ENCODE measurements at places on chromosomes 2 and 18.
A peak's percentile ranks its signal among the peaks of the same experiment; 100 is the strongest.

GRCh38 chr2:129458006-129458405 lies 521.5 kb upstream of the RAB6C start:
- no peak for DNase-seq

DNA sequence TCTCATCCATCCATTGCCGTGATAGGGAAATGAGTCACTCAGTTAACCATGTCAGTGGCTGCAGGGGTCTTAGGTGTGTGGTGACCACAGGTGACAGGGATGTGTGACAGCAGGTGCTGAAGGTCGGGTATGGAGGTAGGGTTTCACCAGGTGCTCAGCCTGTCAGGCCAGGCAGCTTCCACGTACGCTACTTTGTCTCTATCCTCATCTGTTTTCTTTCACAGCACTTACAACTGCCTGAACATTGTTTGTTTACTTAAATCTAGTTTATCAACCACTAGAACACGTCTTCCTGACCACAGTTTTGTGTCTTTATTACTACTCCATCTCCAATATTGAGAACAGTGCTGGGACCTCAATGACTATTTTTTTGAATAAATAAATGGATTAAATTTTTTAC lies 11.4 kb upstream of the UXS1 start:
- DNase-seq, result no peak

GRCh38 chr2:101341901-101342624 lies 33.6 kb upstream of the RNF149 start:
- DNase-seq, result peak; percentile 73

DNA sequence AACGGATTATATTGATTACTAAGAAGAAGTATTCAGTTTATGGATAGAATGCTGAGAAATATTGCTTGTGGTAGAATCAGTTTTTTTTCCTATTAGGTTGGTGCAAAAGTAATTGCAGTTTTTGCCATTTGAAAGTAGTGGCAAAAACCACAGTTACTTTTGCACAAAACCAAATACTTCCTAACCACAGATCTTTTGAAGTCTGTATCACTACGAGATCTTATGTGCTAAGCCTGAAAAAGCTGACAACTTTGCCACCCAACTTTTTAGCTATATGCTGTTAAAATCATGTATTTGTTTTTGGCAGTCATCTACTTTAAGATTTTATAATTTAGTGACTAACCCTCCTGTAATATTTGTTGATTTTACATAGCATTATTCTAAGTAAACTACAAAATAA lies 24.6 kb downstream of the DNAJC10 start:
- no peak for DNase-seq

- no peak for DNase-seq
Measured at GRCh38 chr18:486929-487740, 13.4 kb downstream of the COLEC12 start.

DNA sequence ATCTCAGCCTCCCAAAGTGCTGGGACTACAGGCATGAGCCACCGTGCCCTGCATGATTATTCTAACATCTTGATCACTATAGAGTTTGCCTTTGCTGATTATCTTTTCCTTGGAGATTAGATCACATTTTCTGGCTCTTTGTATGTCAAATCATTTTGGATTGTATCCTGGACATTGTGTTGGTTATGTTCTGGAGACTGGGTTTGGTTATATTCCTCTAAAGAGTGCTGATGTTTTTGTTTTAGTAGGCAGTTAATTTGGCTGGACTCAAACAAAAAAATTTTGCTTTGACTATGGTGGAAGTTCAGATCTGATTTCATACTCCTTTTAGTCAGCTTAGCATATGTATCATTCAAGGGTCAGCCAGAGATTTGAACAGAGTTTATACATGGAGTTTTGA lies 26.4 kb downstream of the ETAA1 start:
- DNase-seq, result no peak

DNA sequence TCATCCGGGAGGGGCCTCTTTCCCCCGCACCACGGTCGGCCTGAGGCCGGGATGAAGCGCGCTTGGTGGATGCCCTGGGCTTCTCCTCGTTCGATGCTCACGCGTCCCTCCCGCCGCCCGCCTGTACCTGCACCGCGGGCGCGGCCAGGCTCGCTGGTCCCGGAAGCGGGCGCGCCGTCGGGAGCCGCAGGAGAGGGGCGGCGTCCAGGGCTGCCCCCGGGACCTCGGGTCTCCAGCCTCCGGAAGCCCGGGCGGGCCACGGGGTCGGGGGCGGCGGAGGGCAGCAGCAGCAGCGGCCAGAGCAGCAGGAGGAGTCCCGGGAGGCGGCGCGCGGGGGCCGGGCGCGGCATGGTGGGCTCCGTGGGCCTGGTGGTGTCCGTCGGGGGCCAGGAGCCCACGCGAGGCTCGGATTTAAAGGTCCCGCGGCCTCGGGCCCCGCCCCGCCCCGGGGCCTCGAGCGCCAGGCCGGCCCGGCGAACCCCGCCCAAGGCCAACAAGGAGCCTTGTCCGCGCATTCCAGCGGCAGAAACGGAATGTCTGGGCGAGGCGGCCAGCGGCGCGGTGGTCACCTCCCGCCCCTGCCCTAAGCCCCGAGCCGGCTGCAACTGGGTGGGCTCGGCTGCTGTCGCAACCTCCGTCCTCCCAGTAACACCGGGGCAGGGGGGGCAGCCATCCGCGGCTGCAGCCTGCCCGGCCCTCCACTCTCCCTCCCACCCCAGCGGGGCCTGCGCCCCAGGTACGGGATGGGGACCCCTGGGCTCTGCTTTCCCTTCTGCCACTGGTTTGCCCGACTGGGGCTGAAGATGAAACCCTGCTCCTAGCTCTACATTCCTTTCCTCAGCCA lies at the start of gene MATN3:
Gene MATN3 (minus strand): TSS at position 387 of the 844 bp plus-strand sequence. CDS start 37 bp downstream, at position 350.
- no peak for DNase-seq
